ENCODE measurements at places on chromosomes 5 and 9. TPM values are rescaled to one million over a fixed set of nuclear protein-coding genes. Genes with fewer than 3 reads are reported as not detected.

DNA sequence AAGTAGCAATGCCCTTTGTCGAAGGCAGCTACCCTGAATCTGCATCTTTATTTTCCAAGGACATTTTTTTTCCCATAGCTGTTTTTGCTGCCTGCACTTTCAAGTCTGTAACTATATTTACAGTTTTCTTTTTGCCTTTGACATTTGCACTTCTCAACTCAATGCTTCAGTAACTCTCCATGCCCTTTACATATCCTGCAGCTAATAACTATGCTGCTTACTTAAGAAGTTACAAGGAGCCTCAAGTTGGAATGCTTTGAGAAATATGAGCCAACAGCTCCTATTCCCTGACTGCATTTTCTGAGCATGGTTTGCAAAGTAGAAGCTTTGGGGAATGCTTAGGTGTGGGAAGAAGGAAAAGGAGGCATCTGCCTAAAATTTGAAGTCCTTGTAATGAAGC is 194.8 kb upstream of the TRPC7 start:
- no peak for DNase-seq

Gene HRCT1
- total RNA-seq = 0.58 TPM

Gene QRFP
- not detected for total RNA-seq

Gene FYB1
- not detected for total RNA-seq

DNA sequence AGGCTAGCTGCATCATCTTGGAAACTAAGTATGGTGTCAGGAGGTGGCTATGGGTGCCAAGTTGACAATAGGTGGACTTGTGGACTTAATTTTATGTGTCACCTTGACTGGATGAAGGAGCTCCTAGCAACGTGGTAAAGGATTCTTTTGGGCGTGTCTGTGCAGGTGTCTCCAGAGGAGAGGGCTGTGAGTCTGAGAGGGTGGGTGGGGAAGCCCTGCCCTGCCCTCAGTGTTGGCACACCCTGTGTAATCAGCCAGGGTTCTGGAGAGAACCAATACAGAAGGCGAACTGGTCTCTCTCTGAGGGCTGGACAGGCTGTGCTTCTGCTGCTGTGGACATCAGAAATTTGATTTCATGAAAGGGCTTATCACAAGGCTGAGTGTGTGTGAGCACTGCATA is 61.0 kb downstream of the GTF3C4 start:
- DNase-seq = no peak

Gene GCNT1
- total RNA-seq = 2.8 TPM

GRCh38 chr5:139276426-139276825 is 17.1 kb upstream of the MATR3 start:
- no peak for DNase-seq

DNA sequence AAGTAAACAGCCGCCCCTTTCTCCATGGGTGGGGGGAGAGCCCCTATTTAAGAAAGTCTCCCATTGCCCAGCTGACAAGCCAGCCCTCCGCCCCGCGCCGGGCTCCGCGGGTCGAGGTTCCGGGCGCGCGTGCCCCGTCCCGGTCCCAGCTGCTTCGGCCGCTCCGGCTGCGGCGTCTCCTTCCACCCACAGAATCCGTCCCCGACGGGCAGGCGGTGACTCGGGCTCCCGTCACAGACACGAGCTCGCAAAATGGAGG is 223 bp downstream of the NR3C1 start:
- DNase-seq = no peak

GRCh38 chr5:179504191-179504590 is 46.2 kb upstream of the RUFY1 start:
- DNase-seq = no peak

Gene PHF24
- 0.58 TPM for total RNA-seq

- DNase-seq = peak; percentile 98
Measured at GRCh38 chr5:14156650-14157492, 13.7 kb downstream of the TRIO start.

Gene PIP5KL1
- total RNA-seq = 4.2 TPM

Gene MOB3B
- 1.9 TPM for total RNA-seq

DNA sequence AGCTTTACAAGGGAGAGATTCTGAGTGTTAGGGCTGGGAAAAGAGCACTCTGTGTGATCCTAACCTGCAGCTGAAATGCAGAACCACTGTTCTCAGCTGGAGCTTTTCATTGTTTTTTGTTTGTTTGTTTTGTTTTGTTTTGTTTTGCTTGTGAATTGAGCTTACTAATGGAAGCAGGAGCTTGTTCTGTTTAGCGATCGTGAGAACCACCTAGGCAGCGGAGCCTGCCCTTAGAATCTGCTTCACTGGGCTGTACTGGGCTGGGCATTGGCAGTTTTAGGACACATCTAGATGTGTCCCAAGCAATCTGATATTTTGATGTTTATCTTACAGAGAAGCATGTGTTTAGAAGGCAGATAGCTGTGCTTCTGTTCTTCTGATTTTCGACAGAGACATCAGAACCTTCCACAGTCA is 14.3 kb downstream of the SYK start:
- no peak for DNase-seq

Gene FAM78A
- total RNA-seq = 1.0 TPM

GRCh38 chr5:125660231-125660895 is 762.8 kb upstream of the GRAMD2B start:
- DNase-seq = no peak

DNA sequence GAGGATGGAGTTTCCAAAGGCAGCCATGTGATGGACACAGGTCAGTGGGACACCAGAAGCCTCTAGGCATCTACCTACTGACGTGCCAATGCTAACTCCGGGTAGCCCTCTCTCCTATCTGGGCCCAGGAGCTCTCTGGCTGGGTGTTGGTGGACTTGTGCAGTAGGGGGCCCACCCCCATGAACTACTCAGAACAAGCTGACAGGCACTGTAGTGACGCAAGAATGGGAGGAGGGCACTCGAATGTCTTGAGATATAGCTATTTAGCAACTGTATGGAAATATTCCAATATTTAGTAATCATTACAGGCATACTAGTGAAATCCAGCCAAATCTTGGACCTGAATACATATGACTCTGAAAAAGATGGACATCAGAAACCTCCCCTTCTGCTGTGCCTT is 5.7 kb upstream of the DOCK2 start:
- no peak for DNase-seq

DNA sequence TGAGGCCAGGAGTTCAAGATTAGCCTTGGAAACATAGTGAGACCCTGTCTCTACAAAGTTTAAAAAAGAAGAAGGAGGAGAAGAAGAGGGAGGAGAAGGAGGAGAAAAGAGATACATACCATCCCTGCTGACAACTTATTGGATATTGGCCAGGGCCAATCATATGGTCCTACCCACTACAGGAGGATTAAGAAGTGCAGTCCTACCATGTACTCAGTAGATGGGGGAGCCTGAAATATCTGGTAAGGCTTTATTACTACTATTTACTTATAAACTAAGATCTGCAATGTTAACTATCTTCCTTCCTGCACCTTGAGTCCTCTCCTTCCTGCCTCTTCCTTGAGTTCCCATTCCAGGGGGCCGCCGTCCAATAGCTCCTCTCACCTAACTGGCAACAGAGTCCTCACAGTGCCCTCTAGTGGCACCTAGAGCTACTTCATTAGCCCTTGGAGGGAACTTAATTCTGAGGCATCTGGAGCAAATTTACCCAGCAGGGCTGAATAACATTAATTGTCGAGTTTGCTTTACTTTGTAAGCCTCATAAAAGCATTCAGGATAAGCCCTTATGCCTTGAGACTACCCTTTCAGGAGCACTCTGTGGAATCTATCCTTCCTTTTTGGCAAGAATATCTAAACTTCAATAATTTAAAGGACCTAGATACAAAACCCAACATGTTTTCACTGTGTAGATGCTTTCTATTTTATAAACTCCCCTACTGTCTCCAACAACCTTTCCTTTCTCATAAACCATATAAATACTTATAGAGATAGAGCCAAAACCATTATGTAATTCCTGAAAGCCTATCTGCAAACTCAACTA is 39.1 kb upstream of the RANBP6 start:
- peak; percentile 28 for DNase-seq

DNA sequence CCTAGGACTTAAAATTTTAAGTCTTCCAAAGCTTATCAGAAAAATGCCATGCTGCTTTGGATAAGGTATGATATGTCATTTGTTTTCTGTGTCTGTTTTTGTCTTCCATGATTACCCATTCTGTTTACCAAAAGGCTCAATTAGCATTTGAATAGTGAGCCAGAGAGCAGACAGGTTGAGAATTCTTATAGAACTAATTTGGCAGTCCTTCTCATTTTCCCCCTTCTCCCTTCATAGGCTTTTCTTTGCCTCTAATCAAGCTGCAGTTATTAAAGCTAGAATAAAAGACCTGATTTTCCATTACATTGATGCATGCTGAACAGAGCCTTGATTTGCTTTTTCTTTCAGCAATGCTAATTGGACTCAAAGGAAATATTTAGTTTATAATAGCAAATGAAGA is 993.0 kb downstream of the MAT2B start:
- DNase-seq = no peak

Gene ZER1
- total RNA-seq = 24.2 TPM

- DNase-seq = peak; percentile 86
Measured at GRCh38 chr9:86741311-86742208, 205.7 kb downstream of the GAS1 start.

Gene CFAP77
- total RNA-seq = 0.48 TPM

GRCh38 chr5:114297915-114298314 is 64.0 kb upstream of the KCNN2 start:
- no peak for DNase-seq

DNA sequence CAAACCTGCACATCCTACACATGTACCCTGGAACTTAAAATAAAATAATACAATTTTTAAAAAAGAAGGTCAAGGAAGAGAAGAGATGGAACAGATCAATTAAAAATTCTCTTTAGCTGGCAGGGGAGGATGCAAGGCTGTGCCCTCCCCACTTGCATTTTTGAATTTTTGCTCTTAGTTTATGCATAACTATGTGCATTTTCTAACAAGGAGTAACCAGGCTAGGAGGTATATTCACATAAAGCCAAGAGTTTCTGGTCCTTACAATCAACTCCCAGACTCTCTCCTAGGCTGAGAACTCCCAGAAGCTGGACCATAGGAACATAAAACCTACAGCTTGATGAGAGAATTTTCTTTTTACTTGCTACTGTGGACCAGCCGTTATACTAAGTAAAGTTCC is 29.8 kb downstream of the CCDC192 start:
- DNase-seq = no peak

DNA sequence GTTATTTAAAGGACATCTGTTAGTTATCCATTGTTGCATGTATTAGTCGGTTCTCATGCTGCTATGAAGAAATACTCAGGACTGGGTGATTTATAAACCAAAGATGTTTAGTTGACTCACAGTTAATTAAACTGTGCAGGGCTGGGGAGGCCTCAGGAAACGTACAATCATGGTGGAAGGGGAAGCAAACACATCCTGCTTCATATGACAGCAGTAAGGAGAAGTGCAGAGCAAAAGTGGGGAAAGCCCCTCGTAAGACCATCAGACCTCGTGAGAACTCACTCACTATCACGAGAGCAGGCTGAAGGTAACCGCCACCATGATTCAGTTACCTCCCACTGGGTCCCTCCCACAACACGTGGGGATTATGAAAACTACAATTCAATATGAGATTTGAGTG is 2064.1 kb downstream of the MAT2B start:
- no peak for DNase-seq

DNA sequence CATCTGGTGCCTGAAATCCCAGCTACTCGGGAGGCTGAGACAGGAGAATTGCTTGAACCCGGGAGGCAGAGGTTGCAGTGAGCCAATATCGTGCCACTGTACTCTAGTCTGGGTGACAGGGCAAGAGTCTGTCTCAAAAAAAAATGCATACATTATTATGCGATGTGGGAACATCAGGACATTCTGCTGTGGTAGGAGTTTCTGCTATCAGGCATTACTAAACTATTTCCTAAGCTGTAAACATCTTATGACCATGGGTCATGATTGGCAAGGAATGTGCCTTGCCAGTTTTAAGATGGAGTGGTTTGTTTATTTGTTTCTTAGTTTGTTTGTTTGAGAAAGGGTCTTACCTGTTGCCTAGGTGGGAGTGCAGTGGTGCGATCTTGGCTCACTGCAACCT is 45.1 kb upstream of the FAM120A start:
- DNase-seq = no peak

Gene KCNIP1
- 0.21 TPM for total RNA-seq

- DNase-seq = no peak
Measured at GRCh38 chr9:134032456-134033222, 7.4 kb downstream of the BRD3OS start.

Gene GDNF
- total RNA-seq = 1.0 TPM

- DNase-seq = no peak
Measured at GRCh38 chr9:24051587-24051986, 225.5 kb upstream of the ELAVL2 start.

- DNase-seq = no peak
Measured at GRCh38 chr9:36881743-36882441, 152.2 kb downstream of the PAX5 start.

Gene SRD5A1
- total RNA-seq = 37.4 TPM

DNA sequence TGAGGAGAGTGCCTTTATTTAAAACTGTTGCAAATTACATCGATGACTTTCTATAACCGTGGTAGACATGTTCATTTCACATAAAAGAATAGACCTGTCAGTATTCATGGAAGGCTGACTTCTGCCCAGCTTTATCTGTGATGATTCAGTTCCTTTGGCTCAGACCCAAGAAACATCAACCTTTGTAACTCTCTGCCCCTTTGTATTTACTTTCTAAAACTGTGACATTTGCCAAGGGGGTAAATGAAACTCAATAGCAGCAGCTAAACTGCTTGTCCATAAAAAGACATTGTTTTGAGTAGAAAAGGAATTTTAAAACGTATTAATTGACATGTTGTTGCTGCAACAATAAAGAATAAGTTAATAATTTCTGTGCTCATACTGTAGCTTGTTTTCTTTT is 137.8 kb upstream of the ANKH start:
- DNase-seq = peak; percentile 71

DNA sequence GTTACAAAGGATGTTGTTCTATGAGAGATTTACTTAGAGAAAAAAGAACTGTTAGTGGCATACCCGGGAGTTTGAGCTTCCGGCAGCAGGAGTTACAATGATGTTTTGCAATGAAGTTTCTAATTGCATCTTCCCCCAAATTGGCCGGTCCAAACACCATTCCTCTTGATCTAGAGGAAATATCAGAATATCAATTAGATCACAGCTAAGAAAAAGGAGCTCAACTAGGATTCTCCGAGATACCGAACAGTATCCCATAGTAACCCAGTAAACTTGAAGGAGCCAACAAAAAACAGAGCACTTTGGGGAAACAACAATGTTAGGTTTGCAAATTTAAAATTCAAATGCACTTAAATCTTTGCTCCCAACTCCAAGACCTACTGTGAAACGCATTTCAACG is 159.5 kb downstream of the TRPM6 start:
- no peak for DNase-seq

DNA sequence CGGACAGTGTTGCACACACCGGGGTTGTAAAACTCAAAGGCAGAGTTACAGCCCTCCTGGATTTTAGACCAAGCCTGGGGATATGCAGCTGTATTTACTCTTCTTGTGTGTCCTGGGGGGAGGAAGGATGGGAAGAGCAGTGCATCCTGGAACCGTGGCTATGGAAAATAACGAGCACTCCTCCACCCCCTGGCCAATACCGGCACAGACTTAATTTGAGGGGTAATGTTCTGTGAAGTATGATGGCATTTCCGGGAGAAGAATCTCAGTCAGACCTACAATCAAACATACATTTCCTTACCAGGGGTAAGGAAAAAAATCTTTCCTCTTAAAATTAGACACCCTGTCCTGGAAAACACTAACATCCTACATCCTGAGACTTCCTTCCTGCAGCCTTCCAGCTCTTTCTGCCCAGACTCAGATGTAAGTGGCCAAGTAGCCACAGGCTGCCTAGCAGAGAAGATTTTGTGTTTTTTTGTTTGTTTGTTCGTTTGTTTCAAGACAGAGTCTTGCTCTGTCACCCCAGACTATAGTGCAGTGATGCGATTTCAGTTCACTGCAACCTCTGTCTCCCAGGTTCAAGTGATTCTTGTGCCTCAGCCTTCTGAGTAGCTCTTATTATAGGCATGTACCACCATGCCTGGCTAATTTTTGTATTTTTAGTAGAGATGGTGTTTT is 11.0 kb upstream of the ERMP1 start:
- peak; percentile 64 for DNase-seq

Gene LOX
- 13.2 TPM for total RNA-seq
